Activated CD4-positive, alpha-beta T cell treated with anti-CD3 and anti-CD28 coated beads, Interleukin-10, Interleukin-2, amounts not matched to agents 100 ng/mL and 50 ng/mL, durations not matched to agents 16 hours and 8 hours (primary cell): ENCODE measurements at places on chromosomes 6 and 20.

- no peak for DNase-seq
Observed at GRCh38 chr20:42981253-42981652, 208.5 kb downstream of the PTPRT start.

GRCh38 chr6:45721665-45722064, 294.0 kb downstream of the CLIC5 start:
- no peak for DNase-seq

- no peak for DNase-seq
Observed at GRCh38 chr6:117919275-117919674, 12.2 kb downstream of the SLC35F1 start.

- no peak for DNase-seq
Observed at GRCh38 chr6:115717472-115717871, 343.2 kb downstream of the FRK start.

GRCh38 chr6:130997061-130997753, 65.8 kb downstream of the EPB41L2 start:
- no peak for DNase-seq

GRCh38 chr20:61980647-61981583, 84.8 kb downstream of the TAF4 start:
- no peak for DNase-seq

GRCh38 chr6:119116712-119117281, 38.3 kb upstream of the FAM184A start:
- DNase-seq, result no peak

DNA sequence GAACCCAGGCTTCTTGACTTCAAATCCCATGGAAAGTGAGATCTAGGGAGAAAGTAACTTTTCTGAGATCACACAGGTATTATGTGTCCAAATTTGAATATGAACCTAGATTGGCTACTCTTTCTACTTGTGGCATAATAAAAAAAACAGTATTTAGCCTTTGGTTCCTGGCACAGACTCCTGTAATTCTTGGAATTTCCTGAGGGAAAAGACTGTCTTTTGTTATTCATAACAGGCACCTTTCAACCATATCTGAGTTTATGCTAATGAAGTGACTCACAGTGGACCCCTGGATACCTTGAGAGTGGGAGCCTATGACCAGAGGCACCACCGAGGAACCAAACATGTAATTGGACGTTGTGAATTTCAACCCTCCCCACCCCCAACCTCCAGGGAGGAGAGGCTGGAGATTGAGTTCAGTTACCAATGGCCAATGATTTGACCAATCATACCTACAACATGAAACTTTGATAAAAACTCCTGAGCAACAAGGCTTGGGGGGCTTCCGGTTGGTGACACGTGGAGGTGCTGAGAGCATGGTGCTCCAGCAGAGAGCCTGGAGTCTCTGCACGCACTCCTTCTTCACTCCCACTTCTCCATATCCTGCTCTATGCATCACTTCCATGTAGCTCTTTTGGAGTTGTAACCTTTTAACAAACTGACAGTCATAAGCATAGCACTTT, 48.8 kb downstream of the LAMA4 start:
- DNase-seq, result no peak
